ENCODE measurements at places on chromosomes 7 and 10. TPM values are rescaled to one million over a fixed set of nuclear protein-coding genes. Genes with fewer than 3 reads are reported as not detected.

- peak; percentile 43 for DNase-seq
These were observed 48.2 kb upstream of the GPAM start for GRCh38 chr10:112231602-112232400.

DNA sequence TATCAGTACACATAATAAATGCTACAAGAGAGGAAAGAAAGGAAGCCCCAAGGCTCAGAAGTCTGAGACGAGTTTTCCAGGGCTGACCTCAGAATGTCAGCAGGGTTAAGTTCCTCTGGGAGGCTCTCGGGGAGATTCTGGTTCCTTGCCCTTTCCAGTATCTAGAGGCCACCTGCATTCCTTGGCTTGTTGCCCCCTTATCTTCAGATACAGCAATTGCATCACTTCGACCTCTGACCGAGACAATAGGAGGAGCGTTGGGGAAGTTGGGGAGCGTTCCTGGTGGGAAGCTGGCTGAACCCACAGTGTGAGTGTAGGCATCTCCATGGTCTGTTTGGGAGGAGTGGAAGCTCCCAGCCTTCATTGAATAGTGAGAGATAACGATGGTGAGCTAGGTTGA lies 72.0 kb upstream of the MTPN start:
- no peak for DNase-seq

- peak; percentile 48 for DNase-seq
These were observed 45.6 kb upstream of the SGCE start for GRCh38 chr7:94701555-94701973.

- peak; percentile 94 for DNase-seq
These were observed 138.0 kb downstream of the TACC2 start for GRCh38 chr10:122126763-122127659.

DNA sequence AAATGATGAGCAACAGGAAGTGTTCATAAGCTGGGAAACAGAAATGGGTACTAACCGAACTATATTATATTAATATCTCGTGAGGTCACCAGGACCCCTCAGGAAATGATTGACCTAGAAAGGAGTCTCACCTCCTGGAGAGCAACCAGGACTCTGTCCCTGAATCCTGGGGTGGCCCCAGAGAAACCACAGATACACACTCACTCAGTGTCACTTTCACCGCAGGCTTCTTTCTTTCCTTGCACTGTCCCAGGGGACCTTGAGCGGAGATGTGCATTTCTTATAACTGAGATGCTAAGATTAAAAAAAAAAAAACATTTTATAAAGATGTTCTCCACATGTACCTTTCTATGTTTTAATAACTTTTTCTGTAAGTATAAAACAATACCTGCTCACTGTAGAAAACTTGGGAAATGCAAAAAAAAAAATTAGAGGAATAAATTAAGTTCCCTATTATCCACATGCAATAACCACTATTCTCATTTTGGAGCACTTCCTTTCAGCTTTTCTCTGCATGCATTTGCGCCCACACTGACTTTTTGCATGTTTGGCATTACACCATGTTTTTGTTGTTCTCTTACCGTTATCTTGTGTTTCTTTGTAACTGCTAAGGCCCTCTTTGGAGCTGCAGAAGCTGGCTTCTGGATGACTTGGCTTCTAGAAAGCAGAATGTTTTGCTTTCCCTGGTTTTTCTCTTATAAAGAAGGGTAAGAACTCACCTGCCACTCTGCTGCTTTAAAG lies 15.0 kb downstream of the NOD1 start:
- DNase-seq: no peak

MMD2 gene
- total RNA-seq: not detected

NDUFB2 gene
- 236 TPM for total RNA-seq

GIMAP7 gene
- not detected for total RNA-seq

Data from GM23248 (cell line).